ENCODE measurements at places on chromosomes 7 and 10.

GRCh38 chr7:6554848-6555247, 3.6 kb upstream of the GRID2IP start:
- no peak for DNase-seq

DNA sequence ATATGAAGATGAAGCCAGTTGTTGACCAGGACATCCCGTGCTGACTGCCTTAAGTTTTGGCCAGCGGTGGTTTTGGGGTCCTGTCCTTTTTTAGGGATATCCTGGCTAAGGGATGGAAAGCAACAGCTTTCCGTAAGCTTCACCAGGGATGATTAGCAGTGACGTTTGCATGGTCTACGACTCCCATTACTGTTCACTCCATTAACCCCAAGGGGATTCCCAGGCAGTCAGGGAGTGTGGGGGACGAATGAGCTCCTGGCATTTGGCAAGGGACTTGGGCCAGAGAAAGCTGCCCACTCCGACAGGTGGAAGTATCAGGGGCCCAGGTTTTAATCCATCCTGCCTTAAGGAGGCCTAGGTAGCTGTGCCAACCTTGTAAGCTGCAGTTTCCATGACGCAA, 66.8 kb downstream of the ITGB1 start:
- DNase-seq, result no peak

- DNase-seq, result no peak
Observed at GRCh38 chr7:36659172-36659516, 65.2 kb downstream of the AOAH start.

- DNase-seq, result no peak
Observed at GRCh38 chr7:83640731-83641537, 8.0 kb downstream of the SEMA3E start.

DNA sequence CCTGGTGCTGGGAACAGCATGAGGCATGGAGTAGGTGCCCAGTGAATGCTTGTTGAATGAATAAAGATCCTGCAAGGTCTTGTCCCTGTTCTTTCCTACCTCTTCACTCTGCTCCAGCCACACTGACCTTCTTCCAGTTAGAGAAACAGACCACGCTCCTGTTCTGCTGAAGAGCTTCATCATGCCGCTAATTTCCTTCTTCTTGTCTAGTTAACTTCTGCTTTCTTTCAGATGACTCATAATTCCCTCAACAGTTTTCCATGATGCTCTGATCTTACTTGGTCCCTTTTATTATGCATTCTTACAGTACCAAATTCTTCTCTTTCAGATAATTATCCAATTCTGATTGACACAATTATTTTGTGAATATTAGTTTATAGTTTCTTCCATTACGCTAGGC, 59.5 kb upstream of the C1QL3 start:
- DNase-seq, result no peak

DNA sequence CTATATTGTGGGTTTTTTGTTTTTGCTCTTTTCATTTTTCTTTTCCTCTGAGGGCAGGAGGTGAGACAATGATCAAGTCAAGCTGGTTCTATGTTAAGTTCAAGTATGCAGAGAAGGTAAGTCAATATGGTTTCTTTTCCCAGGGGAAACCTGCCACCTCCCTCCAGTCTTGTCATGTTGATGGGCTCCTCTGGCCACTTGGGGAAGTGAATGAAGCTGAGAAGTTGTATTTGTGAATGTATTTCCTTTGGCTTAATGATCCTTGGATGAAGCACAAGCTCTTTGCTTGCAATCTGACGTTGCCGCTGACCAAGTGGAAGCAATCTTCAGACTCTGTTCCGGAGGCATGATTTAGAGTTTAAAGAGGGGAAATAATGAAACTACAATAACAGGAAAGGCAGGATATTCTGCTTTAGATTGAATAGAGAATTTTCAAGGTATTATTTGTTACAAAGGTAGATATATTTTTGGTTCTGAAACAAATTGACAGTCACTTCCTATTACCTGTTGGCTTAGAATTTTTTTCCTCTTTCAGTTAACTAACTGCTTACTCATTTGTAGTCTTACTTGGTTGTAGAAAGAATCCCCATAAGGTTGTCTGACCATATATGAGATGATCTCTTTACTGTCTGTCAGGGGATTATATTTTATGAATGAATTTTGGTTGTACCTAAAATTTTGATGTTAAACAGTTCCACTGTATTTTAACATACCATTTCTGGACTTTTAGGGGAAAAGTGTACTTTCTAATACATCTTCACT, 369.6 kb downstream of the AUTS2 start:
- DNase-seq, result no peak

GRCh38 chr10:282294-283139, 147.3 kb downstream of the ZMYND11 start:
- no peak for DNase-seq

DNA sequence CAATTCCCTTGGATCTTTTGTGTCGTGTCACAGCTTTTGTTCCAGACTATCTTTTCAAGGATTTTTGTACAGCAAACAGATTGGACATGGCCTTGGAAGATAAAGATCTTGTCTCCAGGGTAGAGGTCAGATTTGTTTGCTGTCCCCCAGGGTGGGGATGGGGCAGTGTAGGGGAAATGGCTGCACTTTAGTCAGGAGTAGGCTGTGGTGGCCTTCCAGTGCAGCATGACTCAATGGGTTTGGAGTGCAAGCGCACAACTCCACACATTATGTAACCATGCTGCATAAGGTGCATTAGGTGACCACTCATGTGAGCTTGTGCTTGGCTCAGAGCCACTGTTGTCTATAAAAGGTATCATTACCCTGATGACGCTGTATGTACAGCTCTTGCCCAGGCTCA, 23.9 kb upstream of the ADAMTS14 start:
- no peak for DNase-seq

Measured in caudate nucleus (tissue), 63 donors.